Hindlimb muscle (tissue), 1 donor: ENCODE measurements at places on chromosomes 16 and 17. TPM values are rescaled to one million over a fixed set of nuclear protein-coding genes. Genes with fewer than 3 reads are reported as not detected.

SLFN12L gene
- 0.19 TPM for polyA plus RNA-seq

OR2C1 gene
- not detected for polyA plus RNA-seq

KIF18B gene
- polyA plus RNA-seq = 8.8 TPM

FNDC8 gene
- not detected for polyA plus RNA-seq

RHBDL1 gene
- polyA plus RNA-seq = 1.8 TPM
